AG08396 (cell line): ENCODE measurements at places on chromosomes 1 and 21.

- DNase-seq: no peak
Observed at GRCh38 chr1:229579059-229579673, 20.7 kb upstream of the ABCB10 start.

DNA sequence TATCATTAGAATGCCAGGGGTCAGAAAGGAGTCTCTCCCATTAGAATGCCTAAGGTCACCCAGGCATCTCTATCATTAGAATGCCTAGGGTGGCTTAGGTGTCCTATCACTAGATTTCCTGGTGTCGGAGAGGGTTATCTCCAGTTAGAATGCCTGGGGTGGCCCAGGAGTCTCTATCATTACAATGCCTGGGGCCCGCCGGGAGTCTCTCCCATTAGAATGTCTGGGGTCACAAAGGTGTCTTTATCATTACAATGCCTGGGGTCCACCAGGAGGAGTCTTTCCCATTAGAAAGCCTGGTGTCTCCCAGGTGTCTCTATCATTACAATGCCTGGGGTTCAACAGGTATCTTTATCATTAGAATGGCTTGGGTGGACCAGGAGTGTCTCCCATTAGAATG lies 56.2 kb downstream of the RNF187 start:
- no peak for DNase-seq

- no peak for DNase-seq
Observed at GRCh38 chr1:108190686-108191416, 9.3 kb downstream of the SLC25A24 start.

DNA sequence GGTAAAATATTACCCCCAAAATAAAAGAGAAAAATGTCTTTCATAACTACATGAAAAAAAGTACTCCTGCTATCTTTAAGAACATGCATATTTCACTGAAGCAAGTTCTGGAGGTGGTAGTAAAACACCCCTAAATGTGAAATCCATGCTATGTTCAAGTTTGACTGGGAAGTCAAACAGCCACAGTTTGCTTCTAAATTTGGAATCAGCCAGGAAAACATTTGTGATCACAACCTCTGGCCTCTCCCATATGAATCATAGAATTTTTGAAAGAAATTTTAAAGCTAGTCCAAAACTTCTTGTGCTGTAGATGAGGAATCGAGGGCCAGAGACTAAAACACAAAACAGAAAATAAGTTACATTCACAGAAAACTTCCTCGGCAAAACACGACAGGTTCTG lies 6.6 kb downstream of the SORT1 start:
- no peak for DNase-seq

GRCh38 chr1:180501865-180502360 lies 464 bp downstream of the ACBD6 start:
- no peak for DNase-seq

GRCh38 chr21:42003051-42003461 lies 7.1 kb downstream of the ZBTB21 start:
- no peak for DNase-seq

GRCh38 chr1:95951371-95952102 lies 717.5 kb downstream of the RWDD3 start:
- no peak for DNase-seq

- peak; percentile 24 for DNase-seq
Observed at GRCh38 chr1:201582705-201583442, 43.9 kb downstream of the NAV1 start.

- DNase-seq: no peak
Observed at GRCh38 chr1:240909701-240910457, 297.9 kb upstream of the GREM2 start.

DNA sequence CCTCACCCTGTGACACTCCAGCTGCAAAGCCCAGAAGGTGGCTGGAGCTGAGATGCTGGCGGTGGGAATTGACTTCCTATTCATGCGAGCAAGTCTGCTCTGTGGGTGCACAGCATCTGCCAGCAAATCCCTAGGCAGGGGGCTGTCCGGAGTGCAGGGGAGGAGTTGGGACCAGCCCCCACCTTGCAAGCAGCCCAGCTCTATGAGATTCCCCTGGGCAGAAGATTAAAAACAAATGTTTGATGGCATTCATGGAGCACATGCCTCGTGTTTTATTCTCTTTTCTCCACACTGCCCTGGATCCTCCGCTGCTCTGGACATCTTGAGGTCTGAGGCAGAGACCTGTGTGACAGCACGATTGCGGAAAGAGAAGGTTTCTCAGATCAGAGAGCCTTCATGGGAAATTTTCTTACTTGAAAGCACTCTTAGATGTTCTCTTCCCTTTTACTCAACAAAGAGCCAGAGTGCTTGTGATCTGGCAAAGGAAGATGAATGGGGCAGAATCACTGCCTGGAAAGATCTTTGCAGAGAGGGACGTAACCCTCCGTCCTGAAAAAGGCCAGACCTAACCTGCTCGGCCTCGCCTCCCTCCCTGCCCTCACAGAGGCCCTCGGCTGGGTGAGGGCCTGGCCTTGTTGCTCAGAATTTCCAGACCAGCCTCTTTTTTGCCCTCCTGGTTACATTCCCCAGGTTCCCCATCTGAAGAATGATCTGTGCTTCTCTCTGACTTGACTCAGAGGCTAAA lies 597.1 kb downstream of the KIF26B start:
- no peak for DNase-seq

GRCh38 chr1:111488669-111489068 lies 14.8 kb downstream of the ADORA3 start:
- DNase-seq: no peak

GRCh38 chr1:44030605-44031251 lies 534 bp downstream of the SLC6A9 start:
- DNase-seq: peak; percentile 53

- DNase-seq: peak; percentile 77
Observed at GRCh38 chr1:112735752-112736151, 20.6 kb upstream of the PPM1J start.

GRCh38 chr1:201637282-201638079 lies 98.6 kb downstream of the NAV1 start:
- peak; percentile 45 for DNase-seq

- DNase-seq: no peak
Observed at GRCh38 chr1:6016191-6016865, 24.1 kb upstream of the NPHP4 start.

DNA sequence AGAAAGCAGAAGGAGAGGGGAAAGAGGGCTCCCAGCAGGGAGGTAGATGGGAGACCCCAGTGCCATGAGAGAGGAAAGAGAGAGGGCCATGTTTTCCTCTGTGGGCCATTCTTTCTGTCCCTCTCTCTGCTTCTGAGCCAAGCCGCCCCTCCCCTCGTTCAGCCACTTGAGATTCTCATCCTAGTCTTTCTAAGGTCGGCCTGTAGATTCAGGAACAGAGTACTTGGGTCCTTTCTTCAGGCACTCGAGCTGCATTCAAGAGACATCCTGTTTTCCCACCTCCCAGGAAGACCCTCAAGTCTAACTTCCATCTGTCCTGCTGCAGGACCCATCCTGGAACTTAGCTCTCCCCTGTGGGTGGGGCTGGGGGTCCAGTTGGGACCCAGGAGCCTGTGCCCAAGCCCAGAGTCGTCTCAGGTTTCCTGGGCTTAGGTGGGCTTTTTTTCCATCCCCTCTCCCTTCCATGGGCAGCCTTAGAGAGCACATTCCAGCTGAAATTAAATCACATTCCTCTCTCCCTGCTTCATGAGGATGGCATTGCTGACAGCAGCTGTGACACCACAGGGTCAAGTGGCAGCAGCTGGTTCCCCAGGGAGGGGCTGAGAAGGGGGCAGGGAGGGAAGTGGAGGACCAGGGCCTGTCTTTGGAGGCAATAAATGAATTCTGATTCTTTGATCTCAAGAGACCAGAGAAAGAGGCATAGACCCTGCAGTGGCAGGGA lies 13.0 kb downstream of the NES start:
- DNase-seq: peak; percentile 70

DNA sequence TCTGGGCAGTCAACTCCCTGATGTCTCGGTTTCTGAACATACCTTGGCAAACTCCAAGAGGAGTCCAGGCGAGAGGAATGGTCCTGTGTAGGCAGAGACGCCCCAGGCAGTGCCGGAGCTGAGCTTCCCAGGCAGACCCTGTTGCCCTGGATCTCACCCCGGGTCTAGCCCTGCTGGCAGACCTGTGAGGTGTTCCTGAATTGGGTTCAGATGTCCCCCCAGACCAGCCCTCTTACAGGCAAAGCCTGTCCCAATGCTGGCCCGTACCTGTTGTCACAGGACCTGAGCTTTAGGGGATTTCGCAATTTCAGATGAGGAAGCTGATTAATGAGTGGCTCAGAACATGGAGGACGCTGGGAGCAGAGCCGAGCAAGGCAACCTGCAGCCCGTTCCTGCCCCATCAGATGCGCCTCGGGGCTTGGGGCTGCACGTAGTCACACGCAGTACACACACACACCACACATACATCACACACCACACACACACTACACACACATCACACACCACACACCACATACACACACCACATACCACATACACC lies 38.5 kb upstream of the PDE9A start:
- no peak for DNase-seq

- DNase-seq: no peak
Observed at GRCh38 chr1:117416546-117417125, 49.4 kb downstream of the MAN1A2 start.

GRCh38 chr1:218156595-218156994 lies 128.5 kb upstream of the RRP15 start:
- DNase-seq: no peak

DNA sequence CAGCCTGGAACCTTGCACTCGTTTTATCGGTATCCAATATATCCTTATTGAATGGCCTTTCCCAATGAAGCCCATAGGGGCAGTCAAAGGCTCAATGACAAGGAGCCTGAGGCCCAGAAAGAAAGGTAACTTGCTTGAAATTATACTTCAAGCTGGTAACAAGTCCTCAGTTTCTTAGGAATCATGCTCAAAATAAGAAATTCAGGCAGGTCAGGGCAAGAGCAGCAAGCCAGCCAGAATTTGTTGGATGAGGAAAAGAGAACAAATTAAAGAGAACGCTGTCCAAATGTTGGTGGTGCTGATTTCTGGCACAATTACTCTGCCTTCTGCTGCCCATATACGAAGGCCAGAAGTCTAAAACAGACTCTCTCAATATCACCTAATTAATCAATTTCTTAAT lies 77.6 kb downstream of the DDX20 start:
- DNase-seq: peak; percentile 17

DNA sequence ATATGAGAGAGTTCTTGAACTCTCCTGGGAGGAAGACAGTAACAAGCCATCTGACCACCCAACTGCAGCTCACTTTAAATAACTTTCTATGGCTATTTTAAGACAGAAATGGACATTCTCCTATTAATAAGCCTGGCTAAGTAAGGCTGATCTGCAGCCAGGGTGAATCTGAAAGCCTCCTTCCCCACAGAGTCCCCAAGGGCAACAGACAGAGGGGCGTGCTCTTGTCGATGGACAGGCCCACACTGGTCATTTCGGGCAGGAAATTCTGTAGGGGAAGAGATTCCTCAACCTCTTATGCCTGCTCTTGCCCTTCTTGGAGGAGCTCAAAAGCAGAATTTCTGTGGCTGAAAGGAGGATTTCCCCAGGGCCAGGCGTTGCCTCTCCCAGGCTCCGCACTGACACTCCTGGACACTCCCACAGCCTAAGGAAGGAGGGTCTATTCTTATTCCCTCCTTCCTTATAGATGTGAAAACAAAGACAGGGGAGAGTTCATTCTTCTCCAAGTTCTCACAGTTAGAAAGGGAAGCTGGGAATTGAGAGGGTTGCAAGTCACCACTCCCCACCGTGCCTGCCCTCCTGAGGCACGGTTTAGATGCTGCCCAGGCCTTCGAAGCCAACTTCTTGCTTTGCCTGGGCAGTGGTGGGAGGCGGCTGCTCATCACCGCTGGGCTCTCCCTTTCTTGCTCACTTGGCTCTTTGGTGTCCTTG lies 17.9 kb upstream of the KANK4 start:
- DNase-seq: no peak

DNA sequence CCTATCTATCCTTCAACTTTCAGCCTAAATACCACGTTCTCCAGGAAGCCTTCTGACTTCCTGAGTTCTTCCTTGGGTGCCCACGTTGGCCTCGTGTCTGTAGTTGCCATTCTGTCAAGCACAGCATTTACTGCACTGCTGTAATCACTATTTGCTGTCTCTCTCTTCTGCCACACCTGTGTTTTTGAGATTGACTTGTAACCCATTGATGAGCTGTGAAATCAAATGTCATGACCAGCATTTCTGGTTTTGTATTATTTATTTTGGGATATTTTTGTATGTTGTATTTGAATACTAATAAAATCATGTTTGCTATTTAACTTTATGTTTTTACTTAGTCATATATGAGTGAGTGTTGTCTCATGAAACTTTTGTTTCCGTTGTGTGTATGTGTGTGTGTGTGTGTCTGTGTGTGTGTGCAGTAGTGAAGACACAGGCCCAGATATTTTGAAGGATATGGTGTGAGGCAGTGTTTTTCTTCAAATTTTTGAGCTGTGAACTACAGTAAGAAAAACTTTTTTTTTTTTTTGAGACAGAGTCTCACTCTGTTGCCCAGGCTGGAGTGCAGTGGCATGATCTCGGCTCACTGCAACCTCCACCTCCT lies 126.2 kb upstream of the SERBP1 start:
- DNase-seq: no peak

GRCh38 chr21:46068516-46069079 lies 29.3 kb upstream of the COL6A2 start:
- no peak for DNase-seq

DNA sequence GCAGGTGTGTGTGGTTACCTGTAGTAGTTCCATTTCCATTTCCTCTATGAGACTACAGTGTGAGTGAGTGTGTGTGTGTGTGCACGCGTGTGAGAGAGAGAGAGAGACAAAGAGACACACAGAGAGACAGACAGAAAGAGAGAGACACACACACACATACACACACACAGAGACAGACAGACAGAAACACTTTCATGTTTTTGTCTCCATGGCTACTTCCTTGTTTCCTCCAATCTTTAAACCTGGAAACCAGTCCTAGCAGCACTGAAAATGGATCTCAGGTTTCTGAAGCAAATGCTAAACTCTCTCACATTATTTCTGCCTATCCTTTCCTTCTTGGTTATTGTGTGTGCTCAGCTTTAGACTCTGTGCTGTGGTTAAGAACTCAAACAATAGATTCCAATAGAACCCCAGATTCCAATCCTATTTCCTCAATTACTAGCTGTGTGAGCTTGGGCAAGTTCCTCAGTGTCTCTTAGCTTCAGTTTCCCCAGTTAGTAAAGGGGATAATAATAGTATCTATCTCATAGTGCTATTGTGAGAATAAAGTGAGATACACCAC lies 22.4 kb upstream of the ABCD3 start:
- no peak for DNase-seq

GRCh38 chr1:206521694-206522402 lies 14.5 kb downstream of the RASSF5 start:
- DNase-seq: no peak

DNA sequence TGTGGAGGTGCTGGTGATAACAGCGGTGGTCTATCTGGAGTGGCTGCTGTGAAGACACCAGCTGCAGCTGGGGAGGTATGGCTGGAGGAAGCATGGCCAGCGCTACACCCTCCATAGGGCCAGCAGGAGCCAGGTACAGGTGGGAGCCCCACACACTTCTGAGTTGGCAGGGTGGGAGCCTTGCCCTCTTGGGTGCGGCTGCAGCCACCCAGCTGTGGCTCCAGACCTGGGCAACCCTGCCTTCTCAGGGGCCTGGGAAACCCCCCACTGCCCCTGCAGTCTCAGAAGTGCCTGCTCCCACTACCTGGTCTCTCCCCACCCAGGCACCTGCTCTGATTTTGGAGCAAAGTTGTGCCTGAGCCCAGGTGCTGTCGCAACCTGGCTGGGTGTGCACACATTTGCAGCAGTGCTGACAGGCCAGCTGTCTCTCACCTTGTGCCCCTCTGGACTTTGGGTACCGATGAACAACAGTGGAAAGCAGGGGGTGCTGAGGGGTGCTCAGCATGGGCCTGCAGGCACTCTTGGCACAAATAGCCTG lies 76.2 kb downstream of the DPYD start:
- no peak for DNase-seq
